ENCODE measurements at places on chromosomes 4 and X. TPM values are rescaled to one million over a fixed set of nuclear protein-coding genes. Genes with fewer than 3 reads are reported as not detected.

EPGN gene
- not detected for total RNA-seq

DNA sequence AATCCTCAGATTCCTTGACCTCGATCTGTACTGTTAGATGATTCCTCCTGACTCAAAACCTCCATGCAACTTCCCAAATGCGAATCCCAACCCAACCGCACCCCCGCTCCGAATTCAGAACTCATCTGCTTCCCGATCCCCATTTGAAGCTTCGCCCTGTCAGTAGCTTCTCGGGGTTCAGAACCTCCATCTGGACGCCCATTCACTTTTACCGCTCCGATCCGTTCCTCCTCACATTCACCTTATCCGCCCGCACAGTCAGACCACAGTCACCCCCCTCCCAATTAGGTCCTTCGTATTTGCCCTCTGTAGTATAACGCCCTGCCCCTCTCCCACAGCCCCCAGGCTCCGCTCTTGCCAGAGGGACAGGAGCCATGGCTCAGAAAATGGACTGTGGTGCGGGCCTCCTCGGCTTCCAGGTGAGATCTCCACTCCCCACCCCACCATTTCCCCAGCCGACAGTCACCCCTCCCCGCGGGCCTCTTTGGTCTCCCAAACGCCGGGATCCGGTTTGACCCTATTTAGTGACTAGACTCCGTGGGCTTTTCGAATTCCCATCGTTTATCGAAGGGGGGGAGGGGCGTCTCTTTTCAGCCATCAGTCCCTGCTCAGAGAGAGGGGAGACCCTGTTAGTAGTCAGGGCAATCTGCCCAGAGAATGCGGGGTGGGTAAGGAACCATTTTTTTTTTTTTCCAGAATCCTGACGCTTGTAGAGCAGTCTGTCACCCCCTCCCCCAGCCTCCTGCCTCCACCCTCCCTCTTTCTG, 691 bp downstream of the MAGED1 start:
- DNase-seq: no peak

SYN1 gene
- 14.7 TPM for total RNA-seq

GRCh38 chr4:124144238-124144654, 568.3 kb downstream of the ANKRD50 start:
- no peak for DNase-seq

Data from frontal cortex (tissue), 4 donors.